ENCODE measurements at places on chromosomes 16 and 17. TPM values are rescaled to one million over a fixed set of nuclear protein-coding genes. Genes with fewer than 3 reads are reported as not detected.

Gene GPR179
- total RNA-seq: not detected

Gene TRPV3
- total RNA-seq: 6.5 TPM

Gene CIBAR2
- total RNA-seq: not detected

Gene TNFRSF17
- not detected for total RNA-seq

Gene KRT24
- not detected for total RNA-seq

Gene BAIAP2
- total RNA-seq: 7.3 TPM

Gene ALOX15B
- total RNA-seq: not detected

Gene TNFRSF13B
- not detected for total RNA-seq

Gene SEC14L1
- 91.6 TPM for total RNA-seq

Gene IRX3
- total RNA-seq: not detected

Gene UTS2R
- not detected for total RNA-seq

Gene LITAFD
- not detected for total RNA-seq

Gene TLCD1
- 1.5 TPM for total RNA-seq

Gene KRT20
- not detected for total RNA-seq

Gene GJC1
- 1.4 TPM for total RNA-seq

Gene ESRP2
- total RNA-seq: 0.12 TPM

Gene CES2
- 27.7 TPM for total RNA-seq

Gene PEX12
- 3.5 TPM for total RNA-seq

Gene HEATR9
- 2.9 TPM for total RNA-seq

All from natural killer cell treated with Interleukin-12 subunit alpha and Interleukin-12 subunit beta and Interleukin-15 and Interleukin-18, amount 100 ng/mL, for 72 hours (primary cell).